ENCODE measurements at places on chromosomes 7 and 10. TPM values are rescaled to one million over a fixed set of nuclear protein-coding genes. Genes with fewer than 3 reads are reported as not detected.

HGF gene
- total RNA-seq: not detected

DNA sequence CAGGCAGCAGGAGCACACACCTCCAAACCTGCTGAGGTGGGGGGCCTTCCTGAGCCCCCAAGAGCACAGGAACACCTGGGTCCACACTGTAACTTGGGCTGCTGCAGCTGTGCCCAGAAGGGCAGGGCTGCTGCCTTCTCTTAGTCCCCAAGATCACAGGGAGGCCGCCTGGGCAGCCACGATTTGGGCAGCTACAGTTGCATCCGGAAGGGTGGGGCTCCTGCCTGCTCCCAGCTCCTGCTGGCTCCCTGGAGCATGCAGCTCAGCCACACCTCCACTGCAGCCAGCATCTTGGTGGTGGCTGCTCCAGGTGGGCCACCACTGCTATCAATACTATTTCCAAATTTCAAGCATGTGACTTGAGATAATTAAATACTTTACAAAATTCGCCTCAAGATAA lies 38.5 kb upstream of the AGMO start:
- no peak for DNase-seq

GRCh38 chr7:92835261-92835850 lies 1.0 kb downstream of the CDK6 start:
- DNase-seq: peak; percentile 62

RAMP3 gene
- total RNA-seq: not detected

DNA sequence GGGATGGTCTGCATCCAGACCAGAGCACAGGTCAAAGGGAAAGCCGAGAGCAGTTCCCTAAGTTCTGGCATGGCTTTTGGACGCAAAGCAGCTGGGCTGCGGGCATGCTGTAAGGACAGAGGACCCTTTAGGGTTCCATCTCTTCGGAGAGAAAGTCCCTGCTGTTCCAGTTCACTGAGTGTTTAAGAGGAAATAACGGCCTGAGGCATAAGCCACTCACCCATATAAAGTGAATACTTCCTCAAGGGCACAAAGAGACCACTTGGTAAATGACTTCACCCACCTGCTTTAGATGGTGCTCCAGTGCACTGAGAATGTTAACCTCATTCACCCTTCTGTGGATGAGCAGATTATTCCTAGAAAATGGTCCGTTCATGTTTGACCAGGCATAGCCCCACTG lies 586.7 kb upstream of the GALNT17 start:
- DNase-seq: no peak

DNA sequence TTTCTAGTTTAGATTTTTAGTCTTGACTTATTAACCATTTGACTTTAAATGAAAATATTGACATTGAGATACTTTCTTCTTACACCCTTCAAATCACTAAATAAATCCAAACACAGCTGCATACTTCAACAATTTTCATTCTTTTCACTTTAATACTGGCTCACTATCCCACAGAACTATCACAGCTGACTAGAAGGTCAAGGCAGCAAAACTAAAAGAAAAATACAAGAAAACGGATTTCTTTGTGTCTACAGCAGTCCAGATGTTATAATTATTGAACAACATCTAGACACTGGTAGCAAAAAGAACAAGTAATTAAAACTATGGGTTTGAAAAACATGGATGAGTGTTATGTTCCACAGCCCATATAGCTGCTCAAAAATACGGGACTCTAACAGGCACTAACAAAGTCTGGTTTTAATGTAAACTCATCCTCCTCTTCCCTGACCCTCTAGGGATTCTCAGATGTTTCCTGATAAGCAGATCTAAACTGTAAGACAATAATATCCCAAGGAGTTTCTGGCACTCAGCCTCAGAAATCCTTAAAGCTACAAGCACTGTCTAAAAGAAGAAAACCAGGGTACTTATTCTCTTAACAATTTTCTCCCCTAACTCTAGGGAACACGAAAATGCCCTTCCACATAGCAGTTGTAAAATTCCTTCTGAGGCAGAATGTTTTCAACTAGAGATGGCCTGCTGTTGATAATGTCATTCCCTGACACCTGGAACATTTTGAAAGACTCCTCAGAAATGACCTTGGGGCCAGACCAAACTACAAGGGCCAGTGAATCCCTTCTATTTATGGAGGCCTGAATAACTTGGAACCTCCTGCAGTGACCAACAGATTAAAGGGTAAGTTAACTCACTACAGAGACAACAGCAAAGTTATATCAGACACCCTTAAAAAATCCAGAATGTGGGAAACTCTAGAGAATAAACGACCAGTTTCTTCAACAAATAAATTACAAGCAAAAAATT lies 12.8 kb downstream of the DNMBP start:
- DNase-seq: no peak

MTERF1 gene
- total RNA-seq: 16.7 TPM

Measured in activated naive CD4-positive, alpha-beta T cell treated with anti-CD3 and anti-CD28 coated beads for 36 hours (primary cell).